ENCODE measurements at places on chromosomes 6 and 20.

DNA sequence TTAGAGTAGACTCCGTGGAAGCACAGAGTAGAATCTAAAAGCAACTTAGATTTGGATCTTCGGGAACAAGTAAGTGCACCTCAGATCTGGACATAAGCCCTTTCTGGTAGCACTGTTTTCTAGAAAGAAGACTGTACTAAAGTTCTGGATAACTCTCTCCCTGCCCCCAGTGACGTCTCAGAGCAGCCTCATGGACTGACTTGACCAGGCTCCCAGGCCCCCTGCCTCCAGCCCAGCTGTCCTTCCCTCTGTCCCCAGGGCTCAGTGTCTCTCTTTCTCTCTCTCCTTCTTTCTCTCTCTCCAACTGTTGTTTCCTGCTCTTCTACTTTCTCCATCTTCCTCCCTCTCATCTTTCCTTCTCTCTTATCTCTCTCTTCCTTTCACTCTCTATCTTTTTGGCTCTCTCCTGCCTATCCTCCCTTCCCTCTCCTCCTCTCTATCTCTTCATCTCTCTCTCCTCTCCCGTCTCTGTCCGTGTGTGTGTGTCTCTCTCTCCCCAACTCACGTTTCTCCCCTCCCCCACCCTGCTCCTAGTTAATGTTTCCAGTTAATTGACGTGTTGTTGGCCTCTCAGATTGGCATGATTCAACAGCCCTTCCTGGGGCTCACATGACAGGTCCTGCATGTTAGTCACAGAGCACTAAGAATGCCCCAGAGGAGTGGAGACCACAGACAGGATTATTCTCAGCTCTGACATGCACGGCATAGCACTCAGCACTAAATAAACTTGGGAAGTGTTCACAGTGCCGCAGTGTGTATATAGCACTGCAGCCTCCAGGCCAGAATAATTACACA is 180.4 kb upstream of the FOXQ1 start:
- no peak for DNase-seq

DNA sequence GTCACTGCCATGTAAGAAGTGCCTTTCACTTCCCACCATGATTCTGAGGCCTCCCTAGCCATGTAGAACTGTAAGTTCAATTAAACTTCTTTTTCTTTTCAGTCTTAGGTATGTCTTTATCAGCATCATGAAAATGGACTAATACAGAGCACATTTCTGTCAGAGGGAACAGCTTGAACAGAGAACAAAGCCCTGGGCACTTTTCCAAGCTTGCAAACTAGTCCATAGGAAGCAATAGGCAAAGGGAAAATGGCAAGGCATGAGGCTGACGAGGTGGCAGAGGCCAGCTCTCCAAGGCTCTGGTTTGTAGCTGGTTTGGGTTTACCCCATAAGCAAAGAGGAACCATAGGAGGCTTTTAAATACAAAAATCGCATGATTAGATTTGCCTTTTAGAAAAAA is 185.1 kb upstream of the HDDC2 start:
- no peak for DNase-seq

GRCh38 chr6:43405354-43405753 is 22.0 kb upstream of the ABCC10 start:
- no peak for DNase-seq

DNA sequence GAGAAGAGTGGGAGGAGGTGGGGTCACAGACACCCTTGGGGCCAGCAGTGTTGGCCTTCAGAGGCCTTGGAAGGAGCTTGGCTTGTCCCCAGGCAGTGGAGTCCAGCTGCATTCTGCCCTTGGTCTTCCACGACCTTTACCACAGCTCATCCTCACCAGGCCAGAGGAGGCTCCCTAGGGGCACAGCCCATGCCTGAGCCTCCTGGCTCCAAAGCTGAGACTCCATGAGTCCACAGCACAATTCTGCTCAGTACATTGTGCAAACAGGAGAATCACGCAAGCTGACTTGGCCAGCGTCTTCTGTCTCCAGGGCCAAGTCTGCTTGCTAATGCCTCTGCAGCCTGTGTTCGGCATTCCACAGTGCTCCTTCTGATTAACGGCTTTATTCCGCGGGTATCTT is 337.2 kb downstream of the SMOC2 start:
- DNase-seq: no peak

- no peak for DNase-seq
Measured at GRCh38 chr6:13378669-13379590, 50.6 kb upstream of the TBC1D7 start.

- no peak for DNase-seq
Measured at GRCh38 chr6:118649918-118650581, 1.3 kb downstream of the CEP85L start.

- DNase-seq: no peak
Measured at GRCh38 chr6:50819904-50820868, 1.5 kb downstream of the TFAP2B start.

DNA sequence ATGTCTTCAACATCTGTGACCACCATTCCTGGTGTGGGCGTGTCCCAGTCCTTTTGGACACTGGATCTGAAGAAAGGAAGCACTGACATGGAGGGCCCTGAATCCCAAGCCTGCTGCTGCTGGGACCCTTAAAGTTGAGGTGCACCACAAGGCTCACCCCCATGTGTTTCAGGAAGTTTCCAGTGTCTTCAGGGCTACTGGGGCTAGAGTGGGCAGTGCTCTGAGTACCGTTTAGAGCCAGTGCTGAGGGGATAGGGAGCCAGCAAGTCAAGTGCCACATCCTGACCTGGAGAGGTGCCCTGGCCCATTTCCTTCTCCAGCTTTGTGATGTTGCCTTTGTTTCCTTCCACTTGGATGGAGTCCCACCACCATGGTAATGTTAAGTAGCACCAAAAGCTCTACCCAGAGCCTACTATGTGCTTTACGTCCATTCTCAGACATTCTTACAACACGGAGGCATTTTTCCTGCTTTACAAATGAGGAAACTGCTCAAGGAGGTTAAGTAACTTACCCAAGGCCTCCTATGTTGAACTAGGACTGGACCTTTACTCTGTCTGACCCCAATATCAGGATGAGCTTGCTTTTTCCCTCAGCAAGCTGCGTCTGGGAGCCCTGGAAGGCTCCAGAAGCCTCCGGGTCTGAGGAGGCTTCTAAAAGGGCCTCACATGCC is 552 bp upstream of the DEF6 start:
- no peak for DNase-seq

DNA sequence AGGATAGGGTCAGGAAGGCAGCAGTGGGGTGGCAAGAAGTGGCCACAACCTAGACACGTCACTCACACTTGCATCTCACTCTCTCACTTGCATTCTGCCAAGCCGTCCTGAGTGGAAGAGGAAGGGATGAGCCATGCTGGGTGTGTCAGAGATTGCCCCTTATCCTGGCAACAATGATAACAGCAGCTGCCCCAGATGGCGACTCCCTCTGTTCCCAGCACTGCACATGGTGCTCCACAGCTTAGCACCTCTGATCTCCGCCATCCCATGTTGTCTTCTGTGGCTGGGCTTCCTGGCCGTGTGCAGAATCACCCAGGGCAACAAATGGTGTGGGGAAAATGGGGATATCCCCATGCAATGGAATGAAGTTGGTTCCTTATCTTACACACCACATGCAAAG is 11.1 kb downstream of the KCNB1 start:
- no peak for DNase-seq

DNA sequence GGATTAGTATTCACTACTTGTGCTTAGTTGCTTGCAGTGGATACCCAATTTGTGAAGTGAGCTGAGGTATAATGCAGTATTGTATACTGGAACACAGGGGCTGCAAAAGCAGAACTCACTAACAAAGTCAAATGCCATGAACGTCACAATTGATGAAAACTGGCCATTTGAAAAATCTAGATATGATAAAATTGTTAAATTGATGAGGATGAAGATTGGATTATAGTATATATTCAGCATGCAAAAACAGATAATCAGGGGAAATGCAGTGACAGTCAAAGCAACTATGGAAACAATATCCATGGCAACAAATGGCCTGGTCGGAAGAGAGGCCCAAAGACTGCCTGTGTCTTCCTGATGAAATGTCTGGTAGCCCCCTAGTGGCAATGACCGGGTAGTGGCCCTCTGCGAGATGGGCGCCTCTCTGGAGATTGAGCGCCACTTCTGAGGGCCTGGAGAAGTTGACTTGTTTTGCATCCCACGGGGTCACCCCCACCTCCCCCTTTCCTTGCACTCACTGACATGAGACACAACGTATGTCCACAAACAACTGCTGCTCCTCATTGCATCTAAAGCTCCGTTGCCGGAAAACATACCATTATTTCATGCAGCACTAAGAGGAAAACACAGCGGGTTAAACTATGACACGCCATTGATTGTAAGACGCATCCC is 43.6 kb downstream of the C6orf15 start:
- DNase-seq: peak; percentile 88

GRCh38 chr20:51380401-51381385 is 161.8 kb downstream of the NFATC2 start:
- no peak for DNase-seq

DNA sequence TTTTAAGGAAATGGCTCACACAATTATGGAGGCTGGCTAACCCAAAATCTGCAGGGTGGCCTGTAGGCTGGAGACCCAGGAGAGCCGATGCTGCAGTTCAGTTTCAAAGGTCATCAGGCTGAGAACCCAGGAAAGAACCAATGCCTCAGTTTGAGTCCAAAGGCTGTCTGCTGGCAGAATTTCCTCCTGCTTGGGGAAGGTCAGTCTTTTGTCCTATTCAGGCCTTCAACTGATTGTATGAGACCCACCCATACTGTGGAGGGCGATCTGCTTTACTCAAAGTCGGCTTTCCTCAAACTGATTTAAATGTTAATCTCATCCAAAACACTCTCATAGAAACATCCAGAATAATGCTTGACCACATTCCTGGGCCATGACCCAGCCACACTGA is 189.7 kb upstream of the CDYL start:
- DNase-seq: no peak

DNA sequence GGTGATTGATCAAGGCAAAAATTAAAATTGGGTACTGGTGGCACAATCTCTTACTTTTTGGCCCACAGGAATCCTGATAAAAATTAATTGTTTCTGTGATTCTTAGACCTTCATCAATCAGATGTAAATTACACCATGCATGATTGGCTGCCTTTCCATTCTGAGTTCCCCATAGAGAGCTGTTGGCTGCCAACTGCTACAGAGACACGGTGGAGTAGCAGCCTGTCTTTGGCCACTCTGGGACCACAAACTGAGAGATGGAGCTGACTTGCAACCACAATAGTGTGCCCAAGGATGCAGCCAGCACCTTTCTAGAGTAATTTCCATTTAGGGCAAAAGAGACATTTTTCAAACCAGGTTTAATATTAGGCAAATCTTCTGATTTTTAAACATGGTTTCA is 274.3 kb upstream of the MMS22L start:
- DNase-seq: no peak

DNA sequence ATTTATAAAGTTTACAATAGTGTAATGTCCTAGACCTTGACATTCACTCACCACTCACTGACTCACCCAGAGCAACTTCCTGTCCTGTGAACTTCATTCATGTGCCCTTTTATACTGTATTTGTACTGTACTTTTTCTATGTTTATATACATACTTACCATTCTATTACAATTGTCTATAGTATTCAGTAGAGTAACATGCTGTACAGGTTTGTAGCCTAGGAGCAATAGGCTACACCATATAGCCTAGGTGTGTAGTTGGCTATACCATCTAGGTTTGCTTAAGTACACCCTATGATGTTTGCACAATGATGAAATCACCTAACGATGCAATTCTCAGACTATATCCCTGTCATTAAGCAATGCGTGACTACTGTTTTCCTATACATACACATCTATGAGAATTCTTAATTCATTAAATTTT is 17.5 kb downstream of the EDEM2 start:
- DNase-seq: no peak

DNA sequence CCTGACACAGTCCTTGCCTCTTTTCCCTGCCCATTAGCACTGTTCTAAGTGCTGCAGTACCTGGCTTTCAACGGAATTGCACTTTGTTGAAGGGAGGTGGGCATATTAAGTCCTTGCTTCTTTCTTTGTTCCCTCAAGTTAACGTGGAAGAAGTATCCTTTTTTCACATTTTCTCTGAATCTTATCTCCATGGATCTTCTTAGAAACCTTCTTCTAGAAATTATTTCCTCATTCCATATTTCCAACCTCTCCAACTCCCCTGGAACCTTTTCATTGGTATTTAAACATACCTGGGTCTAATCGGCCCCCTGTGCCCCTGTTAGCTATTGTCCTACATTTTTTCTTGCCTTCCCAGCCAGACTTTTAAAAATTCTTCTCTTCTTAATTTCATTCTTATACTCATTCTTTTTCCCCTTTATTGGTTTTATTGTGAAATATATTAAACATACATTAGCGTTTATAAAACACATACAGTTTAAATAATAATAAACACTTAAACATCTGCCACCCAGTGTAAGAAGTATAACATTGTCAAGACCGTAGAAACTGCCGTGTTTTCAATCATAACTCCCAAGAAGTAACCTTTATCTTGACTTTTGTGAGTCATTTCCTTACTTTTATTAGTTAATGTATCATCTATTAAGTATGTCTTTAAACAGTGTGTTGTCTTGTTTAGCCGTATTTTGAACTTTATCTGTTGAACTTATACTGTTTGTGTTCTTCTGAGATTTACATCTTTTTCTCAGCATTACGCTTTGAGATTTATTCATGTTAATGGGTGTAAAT is 118.2 kb downstream of the CDKAL1 start:
- DNase-seq: no peak

DNA sequence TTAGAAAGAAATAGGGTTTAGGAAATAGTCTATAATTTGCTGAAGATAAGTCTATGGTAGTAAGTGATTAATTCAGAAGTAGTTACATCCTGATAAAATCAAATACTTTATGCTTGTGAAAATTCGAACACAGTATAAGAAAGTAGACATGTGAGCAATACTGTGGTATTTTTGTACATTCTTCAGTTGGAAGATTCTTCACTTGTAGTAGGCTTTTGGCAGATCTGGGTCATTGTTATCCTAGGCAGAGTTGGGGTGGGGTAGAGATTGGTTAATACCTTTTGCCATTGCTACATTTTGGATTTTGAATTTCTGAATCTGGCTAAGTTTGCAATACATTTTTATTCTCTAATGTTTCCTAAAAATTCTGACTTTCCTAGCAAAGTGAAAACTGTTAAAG is 197.5 kb downstream of the BCKDHB start:
- no peak for DNase-seq

DNA sequence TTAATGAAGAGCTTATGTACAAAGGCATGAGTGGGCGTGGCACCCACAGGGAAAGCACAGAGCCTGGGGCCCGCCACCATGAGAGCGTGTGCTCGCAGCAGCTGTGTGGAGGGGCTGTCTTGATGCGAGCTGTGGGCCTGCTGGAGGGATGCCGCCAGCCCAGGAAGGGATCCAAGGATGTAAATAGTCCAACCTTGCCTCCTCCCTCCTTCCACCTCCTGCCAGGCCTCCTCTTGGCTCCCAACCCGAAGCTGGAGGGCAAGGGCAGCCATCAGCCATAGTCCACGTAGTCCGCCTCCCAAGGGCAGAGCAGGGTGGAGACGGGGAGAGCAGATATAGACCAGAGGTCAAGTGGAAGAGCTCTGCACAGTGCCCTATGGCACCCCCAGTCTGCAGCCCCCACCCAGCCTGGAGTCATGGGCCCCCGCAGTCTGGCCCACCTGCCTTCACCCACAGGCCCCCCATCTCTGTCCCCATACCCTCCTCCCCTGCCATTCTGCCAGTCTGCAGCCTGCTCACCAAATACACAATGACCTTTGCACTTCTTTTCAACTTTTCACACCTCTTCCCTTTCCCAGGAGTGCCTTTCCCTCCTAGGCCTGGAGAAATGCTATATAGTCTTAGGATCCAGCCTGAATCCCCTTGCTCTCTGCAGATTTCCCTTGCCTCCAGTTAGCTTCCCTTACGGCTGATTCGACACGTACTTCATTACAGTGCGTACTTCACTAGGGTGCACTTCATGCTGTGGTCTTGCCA is 77.1 kb downstream of the SHLD1 start:
- no peak for DNase-seq
